Kidney (tissue), 22 donors: ENCODE measurements at places on chromosomes 7 and 10.
A peak's percentile ranks its signal among the peaks of the same experiment; 100 is the strongest.

- no peaks in the 10 kb centered on the region for H3K27me3 ChIP-seq
- H3K4me3 ChIP-seq: no peak overlapping the region
Observed at GRCh38 chr7:141045842-141046620, 27.8 kb upstream of the TMEM178B start.

- no peak overlapping the region for H3K4me3 ChIP-seq
- DNase-seq: no peak
- no peaks in the 10 kb centered on the region for H3K27me3 ChIP-seq
- H3K4me1 ChIP-seq: no peaks in the 10 kb centered on the region
- no peaks in the 10 kb centered on the region for H3K36me3 ChIP-seq
Observed at GRCh38 chr7:95817866-95818640, 45.7 kb downstream of the DYNC1I1 start.

DNA sequence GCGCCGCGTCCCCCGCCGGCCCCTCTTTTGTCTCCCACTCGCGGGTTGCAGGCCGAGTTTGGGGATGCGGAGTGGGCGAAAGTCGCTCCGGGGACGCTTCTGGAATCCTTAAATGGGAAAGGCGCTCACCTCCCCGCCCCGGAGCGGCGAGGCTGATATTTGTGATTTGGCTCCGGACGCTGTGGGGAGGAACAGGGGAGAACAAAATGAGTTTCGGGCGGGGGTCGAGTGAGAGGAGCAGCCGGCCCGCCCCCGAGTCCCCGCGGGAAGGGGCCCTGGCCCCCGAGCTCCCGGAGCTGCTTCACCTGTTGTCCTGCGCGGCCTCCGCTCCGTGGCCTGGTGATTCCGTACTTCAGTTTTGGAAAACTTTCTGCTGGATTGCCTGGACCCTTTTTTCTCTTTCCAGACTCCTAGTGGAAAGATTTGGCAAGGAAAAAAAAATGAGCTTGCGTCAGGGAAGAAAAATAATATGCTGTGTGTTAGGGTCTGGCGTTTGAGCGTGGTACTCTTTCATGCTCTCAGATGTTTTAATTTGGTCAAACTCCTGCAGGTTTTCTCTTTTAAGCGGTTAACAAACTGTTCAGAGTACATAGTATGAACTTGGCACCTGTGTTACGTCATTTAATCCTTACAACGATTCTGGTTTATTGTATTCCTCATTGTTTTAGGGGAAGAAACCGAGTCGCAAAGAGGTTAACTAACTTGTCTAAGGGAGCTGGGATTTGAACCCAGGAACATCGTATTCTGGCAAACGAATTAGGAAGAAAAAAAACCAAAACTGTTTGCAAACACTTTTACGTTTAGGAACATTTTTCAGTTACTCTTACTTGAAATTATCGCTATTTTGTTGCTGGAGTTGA is 924 bp downstream of the BMPR1A start:
- H3K27me3 ChIP-seq: no peaks in the 10 kb centered on the region
- peaks cover 10% of the 10 kb centered on the region for H3K4me1 ChIP-seq
- peak overlapping the region; percentile 59 for H3K4me3 ChIP-seq
- H3K36me3 ChIP-seq: no peaks in the 10 kb centered on the region

DNA sequence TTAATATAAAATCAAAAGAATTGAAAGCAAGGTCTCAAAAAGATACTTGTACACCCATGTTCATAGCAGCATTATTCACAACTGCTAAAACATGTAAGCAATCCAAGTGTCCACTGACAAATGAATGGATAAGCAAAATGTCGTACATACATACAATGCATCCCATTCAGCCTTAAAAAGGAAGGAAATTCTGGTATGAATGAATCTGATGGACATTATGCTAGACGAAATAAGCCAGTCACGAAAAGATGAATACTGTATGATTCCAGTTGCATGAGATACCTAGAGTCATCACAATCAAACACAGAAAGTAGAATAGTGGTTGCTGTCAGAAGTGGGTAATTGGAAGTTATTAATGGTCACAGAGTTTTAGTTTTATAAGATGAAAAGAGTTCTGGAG is 9.5 kb upstream of the TAC1 start:
- no peak overlapping the region for H3K27ac ChIP-seq
- H3K36me3 ChIP-seq: no peaks in the 10 kb centered on the region
- H3K4me3 ChIP-seq: no peak overlapping the region
- no peaks in the 10 kb centered on the region for H3K27me3 ChIP-seq
- H3K4me1 ChIP-seq: no peaks in the 10 kb centered on the region

DNA sequence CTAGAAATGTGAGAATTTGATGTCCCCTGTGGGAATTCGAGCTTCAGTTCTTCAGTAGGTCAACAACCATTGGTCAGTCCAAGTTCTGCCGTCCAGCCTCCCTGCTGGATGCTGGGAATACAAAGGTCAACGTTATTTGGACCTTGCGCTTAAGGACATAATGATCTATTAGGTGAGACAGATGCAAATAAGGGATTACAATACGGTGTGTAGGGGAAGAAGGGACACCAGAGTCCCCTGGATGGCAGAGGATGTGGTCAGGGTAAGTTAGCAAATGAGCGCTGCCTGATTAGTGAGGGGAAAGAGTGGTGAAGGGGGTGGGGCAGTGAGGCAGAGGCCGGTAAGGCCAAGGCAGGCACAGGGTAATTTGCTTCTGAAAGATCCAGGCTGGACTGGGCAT is 16.2 kb downstream of the CCNY start:
- no peak for DNase-seq
- H3K27ac ChIP-seq: no peak overlapping the region
- H3K4me1 ChIP-seq: peaks cover 14% of the 10 kb centered on the region
- H3K36me3 ChIP-seq: no peaks in the 10 kb centered on the region
- H3K4me3 ChIP-seq: no peak overlapping the region
